Activated CD8-positive, alpha-beta T cell treated with anti-CD3 and anti-CD28 coated beads, Interleukin-2, amount 10 ng/mL, durations not matched to agents 7 days and 5 days (primary cell): ENCODE measurements at places on chromosomes 16 and 17. TPM values are rescaled to one million over a fixed set of nuclear protein-coding genes. Genes with fewer than 3 reads are reported as not detected.

DNA sequence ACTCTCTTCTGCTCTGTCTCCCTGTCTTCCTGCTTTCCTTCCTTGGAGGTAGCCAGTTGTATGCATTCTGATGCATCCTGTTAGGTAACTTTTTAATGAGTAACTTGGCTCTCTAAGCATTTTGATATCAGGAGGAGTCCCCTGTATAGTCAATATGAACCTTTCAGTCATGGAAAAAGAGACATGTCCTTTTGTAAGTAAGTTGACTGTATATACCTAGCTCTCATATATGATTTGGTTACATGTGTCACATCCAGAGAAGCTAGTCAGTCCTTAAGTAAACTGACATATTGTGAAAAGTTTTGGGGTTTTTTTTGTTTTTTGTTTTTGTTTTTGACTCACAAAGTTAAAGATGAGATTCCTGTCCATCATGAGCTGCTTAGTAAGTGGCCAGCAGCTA is 18.8 kb downstream of the UTP18 start:
- H3K4me3 ChIP-seq: no peak overlapping the region
- H3K36me3 ChIP-seq: peaks cover 54% of the 10 kb centered on the region
- no peaks in the 10 kb centered on the region for H3K27me3 ChIP-seq

- H3K4me3 ChIP-seq: no peak overlapping the region
- H3K4me1 ChIP-seq: no peaks in the 10 kb centered on the region
- no peak overlapping the region for H3K27ac ChIP-seq
- no peaks in the 10 kb centered on the region for H3K36me3 ChIP-seq
These were observed 395.0 kb downstream of the CDH13 start for GRCh38 chr16:83021746-83022145.

- peak overlapping the region; percentile 81 for H3K27ac ChIP-seq
- H3K27me3 ChIP-seq: peaks cover 14% of the 10 kb centered on the region
- H3K4me1 ChIP-seq: peaks cover 66% of the 10 kb centered on the region
- DNase-seq: peak; percentile 81
These were observed 510.7 kb downstream of the MAF start for GRCh38 chr16:79089735-79090284.

DNA sequence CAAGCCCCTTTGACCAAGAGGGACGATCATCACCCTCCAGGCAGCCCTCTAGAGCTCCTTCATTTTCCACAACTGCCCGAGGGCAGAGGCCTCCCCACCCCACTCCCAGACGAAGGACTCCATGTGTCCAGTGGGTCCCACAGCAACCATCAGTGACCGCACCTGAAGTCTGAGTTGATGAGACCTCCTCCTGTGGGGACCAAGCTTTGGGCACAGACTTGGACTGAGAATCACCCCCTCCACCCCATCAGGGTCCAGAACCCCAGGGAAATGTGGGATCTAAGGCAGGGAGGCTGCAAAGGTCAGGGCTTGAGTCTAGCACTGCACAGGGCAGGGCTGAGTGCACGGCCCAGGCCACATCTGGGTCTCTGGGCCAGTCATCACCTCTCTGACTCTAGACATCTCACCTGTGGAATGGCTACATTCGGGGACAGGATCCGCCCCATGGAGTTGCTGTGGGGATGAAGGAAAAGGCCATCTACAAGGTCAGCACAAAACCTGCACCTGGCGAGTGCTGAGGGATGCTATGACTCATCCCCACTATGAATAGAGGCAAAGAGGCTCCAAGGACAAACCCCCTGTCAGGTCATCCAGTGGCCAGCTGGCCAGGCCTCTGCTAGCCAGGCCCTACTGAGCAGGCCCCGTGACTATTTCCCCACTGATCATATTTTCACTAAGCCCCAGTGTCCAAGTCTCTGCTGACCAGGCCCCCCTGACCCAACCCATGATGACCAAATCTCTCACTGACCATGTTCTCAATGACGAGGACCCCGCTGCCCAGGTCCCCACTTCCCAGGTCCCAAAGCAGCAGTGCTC is 38.4 kb downstream of the TNFRSF13B start:
- H3K36me3 ChIP-seq: no peaks in the 10 kb centered on the region
- H3K27me3 ChIP-seq: peaks cover 2% of the 10 kb centered on the region
- no peak overlapping the region for H3K4me3 ChIP-seq
- no peaks in the 10 kb centered on the region for H3K4me1 ChIP-seq

GRCh38 chr16:82331974-82332750 is 162.1 kb upstream of the MPHOSPH6 start:
- H3K27ac ChIP-seq: no peak overlapping the region
- no peaks in the 10 kb centered on the region for H3K36me3 ChIP-seq
- peaks cover 4% of the 10 kb centered on the region for H3K27me3 ChIP-seq
- H3K4me1 ChIP-seq: no peaks in the 10 kb centered on the region
- no peak for DNase-seq
- no peak overlapping the region for H3K4me3 ChIP-seq

DNA sequence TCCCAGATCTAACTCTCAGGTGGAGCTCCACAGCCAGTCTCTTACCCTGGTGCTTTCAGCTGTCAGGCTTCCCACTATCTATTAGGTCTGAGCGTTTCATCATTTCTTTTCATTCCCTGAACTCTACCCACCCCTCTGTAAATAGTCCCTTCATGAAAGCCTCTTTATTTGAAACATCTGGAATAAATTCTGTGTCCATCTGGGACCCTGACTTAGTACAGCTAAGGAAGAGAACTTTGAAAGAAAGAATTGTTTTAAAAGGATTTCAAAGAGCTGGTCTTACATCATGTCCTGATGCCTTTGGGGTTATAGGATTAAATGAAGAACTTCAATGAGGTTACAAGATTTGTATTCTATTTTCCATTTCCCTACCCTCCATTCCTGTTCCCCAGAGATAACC is 388.5 kb upstream of the CA10 start:
- no peaks in the 10 kb centered on the region for H3K4me1 ChIP-seq
- no peak overlapping the region for H3K27ac ChIP-seq
- no peak overlapping the region for H3K4me3 ChIP-seq

DNA sequence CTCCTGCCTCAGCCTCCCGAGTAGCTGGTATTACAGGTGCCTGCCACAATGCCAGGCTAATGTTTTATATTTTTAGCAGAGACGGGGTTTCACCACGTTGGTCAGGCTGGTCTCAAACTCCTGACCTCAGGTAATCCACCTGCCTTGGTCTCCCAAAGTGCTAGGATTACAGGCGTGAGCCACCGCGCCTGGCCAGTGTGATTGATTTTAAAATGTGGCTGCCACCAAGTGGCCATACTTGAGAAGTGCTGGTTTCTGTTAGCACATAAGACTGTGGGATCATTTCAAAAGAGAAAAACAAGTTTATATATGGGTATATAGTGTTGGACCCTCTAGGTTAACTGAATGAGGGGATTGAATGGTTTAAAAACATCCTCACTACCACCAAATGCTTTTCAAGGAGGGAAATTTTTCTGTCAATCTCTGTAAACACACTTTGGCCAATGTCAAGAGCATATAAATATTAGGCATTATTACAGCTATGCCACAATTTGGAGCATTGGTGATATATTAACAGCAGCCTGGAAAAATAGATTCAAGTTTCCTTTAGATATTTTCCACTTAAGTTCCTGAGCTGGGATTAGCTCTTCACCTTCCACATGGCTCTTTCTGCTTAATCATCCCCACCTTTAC is 13.5 kb upstream of the DHRS13 start:
- no peaks in the 10 kb centered on the region for H3K27me3 ChIP-seq
- DNase-seq: peak; percentile 54
- H3K27ac ChIP-seq: no peak overlapping the region

DNA sequence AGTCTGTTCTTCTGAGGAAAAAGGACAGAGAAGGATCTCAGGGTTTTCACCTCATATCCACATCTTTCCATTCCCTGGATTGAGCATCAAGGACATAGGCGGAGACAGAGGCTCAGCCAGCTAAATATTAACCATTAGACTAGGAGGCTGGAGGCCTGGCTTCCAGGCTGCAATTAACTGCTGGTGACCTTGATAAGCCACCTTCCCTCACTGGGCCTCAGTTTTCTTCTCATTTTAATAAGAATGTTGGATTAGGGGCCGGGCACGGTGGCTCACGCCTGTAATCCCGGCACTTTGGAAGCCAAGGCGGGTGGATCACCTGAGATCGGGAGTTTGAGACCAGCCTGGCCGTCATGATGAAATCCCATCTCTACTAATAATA is 25.6 kb upstream of the CNOT1 start:
- H3K4me3 ChIP-seq: no peak overlapping the region
- H3K36me3 ChIP-seq: no peaks in the 10 kb centered on the region
- H3K27me3 ChIP-seq: peaks cover 5% of the 10 kb centered on the region
- DNase-seq: no peak
- H3K27ac ChIP-seq: no peak overlapping the region
- no peaks in the 10 kb centered on the region for H3K4me1 ChIP-seq

- peaks cover 7% of the 10 kb centered on the region for H3K27me3 ChIP-seq
- peaks cover 57% of the 10 kb centered on the region for H3K36me3 ChIP-seq
These were observed 3.1 kb downstream of the CSNK2A2 start for GRCh38 chr16:58194790-58195189.

GRCh38 chr17:21209511-21210175 is 4.3 kb downstream of the TMEM11 start:
- DNase-seq: no peak
- peaks cover 24% of the 10 kb centered on the region for H3K36me3 ChIP-seq
- peaks cover 25% of the 10 kb centered on the region for H3K4me1 ChIP-seq
- H3K27ac ChIP-seq: no peak overlapping the region
- H3K27me3 ChIP-seq: no peaks in the 10 kb centered on the region

DNA sequence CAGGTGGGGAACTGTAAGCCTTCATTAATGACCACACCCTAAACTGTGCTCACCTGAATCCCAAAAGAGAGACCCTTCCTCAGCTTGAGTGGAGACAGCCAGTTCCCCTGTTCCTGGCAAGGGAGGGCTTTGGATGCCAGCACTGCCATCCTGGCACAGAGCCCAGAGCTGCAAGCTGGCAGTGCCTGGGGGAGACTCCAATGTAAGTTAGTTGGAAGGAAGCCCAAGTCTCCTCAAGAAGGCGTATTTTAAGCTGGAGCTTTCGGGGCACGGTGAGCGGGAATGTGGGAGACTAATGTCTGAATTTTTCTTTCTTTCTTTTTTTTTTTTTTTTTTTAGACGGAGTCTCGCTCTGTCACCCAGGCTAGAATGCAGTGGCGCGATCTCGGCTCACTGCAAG is 4.7 kb downstream of the CDC42EP4 start:
- no peak overlapping the region for H3K27ac ChIP-seq
- no peak for DNase-seq
- no peaks in the 10 kb centered on the region for H3K36me3 ChIP-seq
- peaks cover 16% of the 10 kb centered on the region for H3K27me3 ChIP-seq
- peaks cover 17% of the 10 kb centered on the region for H3K4me1 ChIP-seq

GRCh38 chr16:72847187-72848027 is 200.5 kb downstream of the ZFHX3 start:
- DNase-seq: peak; percentile 67
- peaks cover 55% of the 10 kb centered on the region for H3K4me1 ChIP-seq
- H3K4me3 ChIP-seq: no peak overlapping the region
- no peaks in the 10 kb centered on the region for H3K36me3 ChIP-seq

DNA sequence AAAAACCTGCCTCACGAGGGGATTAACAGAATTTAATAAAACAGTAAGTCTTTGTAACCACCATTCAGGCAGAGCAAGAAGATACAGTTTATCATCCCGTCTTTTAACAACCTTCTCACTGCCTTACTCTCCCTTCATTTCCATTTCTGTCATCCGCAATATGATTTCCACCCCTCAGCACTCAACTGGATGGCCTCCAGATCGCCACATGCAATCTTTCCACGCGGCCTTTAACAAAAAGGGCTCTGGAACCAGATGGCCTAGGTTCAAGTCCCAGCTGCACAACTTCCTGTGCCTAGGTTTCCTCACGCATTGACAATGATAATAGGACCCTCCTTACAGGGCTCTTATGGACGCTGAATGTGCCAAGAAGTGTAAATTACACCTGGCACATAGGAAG is 103.6 kb downstream of the GAS7 start:
- peaks cover 9% of the 10 kb centered on the region for H3K27me3 ChIP-seq
- no peak overlapping the region for H3K27ac ChIP-seq
- no peak for DNase-seq
- H3K36me3 ChIP-seq: no peaks in the 10 kb centered on the region
- no peak overlapping the region for H3K4me3 ChIP-seq

DNA sequence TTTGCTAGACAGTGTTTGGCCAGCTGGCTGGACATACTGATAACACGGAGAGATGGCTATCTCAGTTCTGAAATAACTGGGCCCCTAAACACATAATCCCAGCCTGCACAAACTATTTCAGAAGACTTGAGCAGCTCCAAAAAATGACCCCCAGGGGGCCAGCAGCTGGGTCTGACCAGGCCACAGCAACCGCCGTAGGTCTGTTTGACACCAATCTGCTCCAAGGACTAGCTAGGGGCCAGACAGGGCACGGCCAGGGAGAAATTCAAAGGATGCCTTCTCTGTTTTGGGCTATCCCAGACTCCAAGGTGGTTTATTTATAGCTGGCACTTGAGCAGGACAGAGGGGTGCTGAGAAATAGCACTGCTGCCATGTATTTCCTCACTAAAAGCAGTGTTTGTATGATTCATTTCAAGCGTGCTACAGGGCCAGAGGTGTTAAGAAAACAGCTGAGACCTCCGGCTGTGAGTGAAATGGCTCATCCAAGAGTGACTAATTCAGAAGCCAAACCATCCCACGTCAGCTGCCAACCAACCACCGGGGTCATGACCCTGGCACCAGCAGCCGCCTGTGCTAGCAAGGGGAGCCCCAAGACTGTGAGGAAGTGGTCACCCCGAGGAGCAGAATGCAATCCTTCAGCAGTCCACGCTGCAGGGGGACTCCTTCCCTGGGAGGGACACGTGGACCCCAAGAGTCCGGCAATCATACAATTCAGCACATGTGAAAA is 5.7 kb downstream of the GGA2 start:
- no peaks in the 10 kb centered on the region for H3K27me3 ChIP-seq
- peaks cover 34% of the 10 kb centered on the region for H3K36me3 ChIP-seq
- peak overlapping the region; percentile 34 for H3K4me3 ChIP-seq
- H3K4me1 ChIP-seq: peaks cover 70% of the 10 kb centered on the region
- DNase-seq: peak; percentile 84
- H3K27ac ChIP-seq: peak overlapping the region; percentile 81

DNA sequence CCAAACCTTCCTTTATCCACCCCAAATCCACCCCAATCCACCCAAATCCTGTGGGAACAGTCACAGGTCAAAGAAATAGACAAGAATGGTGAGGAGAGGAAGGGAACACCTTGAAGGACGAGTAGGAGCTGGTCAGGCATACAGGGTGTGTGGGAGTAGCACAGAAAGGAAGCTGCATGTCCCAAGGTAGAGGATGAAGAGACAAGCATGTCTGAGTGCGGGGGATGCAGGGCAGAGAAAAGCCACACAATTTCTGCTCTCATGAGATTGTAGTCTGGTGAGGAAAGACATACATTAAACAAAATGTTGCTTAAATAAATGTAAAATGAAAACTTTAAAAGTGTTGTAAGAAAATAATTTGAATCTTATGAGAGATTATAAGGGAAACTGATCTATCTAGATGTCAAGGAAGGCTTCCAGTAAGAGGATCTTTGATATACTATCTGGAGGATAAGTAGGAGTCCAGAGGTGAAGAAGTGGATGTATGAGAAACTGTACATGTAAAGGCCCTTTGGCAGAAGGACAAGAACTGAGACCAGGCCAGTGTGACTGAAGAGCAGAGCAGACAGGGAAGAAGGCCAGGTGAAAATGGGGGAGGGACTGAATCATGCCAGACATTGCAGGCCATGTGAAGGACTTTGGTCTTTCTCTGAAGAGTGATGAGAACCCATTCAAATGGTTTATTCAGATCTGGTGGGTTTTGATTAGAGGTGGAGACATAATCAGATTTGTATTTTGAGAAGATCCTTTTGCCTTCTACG is 18.6 kb downstream of the TMEM98 start:
- H3K27ac ChIP-seq: no peak overlapping the region
- no peaks in the 10 kb centered on the region for H3K4me1 ChIP-seq
- no peak for DNase-seq
- no peaks in the 10 kb centered on the region for H3K36me3 ChIP-seq

The NDUFAB1 gene
- 105 TPM for total RNA-seq

The TBC1D3K gene
- total RNA-seq: not detected

The ELOB gene
- 182 TPM for total RNA-seq

The NXPH3 gene
- not detected for total RNA-seq

The PPY gene
- not detected for total RNA-seq

The NME2 gene
- total RNA-seq: 502 TPM

The MYADML2 gene
- total RNA-seq: not detected
